ENCODE measurements at places on chromosomes 2 and 18. TPM values are rescaled to one million over a fixed set of nuclear protein-coding genes. Genes with fewer than 3 reads are reported as not detected.

DNA sequence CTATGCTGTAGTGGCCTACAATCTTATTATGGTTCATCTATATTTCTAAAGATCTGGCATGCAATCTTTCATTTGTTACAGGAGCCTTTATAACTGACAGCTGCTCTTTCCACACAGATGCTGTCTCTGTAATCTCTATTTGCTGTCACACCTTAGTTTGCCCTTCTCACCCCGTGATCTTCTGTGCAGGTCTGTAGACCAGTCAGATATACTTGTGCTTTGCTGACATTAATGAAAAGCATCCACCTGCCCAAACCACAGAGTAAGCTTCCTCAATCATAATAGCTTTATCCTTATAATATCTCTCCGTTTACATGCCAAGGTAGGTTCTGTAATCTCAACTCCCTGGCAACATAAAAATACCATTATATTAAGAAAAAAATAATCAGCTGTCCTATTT is 122.4 kb downstream of the GRB14 start:
- DNase-seq: no peak

Gene BCL11A
- 0.50 TPM for total RNA-seq

- no peak for DNase-seq
Observed at GRCh38 chr2:150809103-150809502, 321.6 kb upstream of the RND3 start.

GRCh38 chr2:2764001-2764355 is 432.9 kb upstream of the MYT1L start:
- DNase-seq: no peak

DNA sequence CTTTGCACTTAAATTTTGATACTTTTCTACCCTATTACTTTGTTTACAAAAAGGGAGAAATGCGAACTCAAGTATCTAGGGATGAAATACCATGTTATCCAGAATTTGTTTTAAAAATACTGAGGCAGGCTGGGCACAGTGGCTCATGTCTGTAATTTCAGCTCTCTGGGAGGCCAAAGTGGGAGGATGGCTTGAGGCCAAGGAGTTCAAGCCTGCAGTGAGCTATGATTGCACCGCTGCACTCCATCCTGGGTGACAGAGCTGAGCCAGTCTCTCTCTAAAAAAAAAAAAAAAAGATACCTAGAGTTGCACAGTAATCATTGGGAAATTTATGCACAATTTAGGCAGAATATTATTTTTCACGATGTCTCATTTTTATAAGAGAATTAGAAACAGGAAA is 12.4 kb upstream of the VAPA start:
- DNase-seq: no peak

- DNase-seq: no peak
Observed at GRCh38 chr18:44682871-44683221, 2.2 kb downstream of the SETBP1 start.

DNA sequence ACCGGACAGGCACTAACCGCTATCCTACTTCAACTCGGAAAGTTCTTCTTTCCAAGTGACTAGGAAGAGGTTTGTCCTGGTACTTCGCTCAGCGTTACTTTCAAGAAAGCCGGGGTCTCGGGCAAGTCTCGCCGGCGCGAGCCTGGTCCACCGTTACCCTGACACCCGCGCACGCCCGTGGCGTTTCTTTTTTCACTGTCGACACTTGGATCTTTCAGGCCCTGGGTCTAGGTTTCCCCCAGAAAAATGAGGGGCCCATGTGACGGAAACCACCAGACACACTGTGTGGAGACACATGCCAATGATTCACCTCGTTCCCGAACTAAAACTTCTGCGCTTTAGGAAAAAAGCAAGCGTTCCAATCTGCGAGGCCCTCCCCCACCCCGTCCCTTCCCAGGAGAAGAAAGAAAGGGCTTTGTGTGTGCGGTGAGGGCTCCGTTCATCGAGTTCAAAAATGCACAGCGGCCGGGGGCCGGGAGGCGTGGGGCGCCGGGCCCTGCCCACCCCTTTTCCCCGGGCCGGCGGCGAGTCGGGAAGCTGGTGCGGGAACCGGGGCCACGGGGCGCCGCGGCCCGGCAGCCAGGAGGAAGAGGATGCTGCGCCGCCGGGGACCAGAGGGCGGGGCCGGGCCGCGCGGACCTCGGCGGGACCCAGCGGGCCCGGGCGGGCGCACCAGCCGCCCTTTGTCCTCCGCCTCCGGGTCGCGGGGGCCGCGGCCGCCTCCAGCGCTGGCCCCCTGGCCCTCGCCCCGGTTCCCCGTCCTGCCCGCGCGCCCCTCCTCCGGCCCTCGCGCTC is 2.6 kb downstream of the ZNF521 start:
- DNase-seq: peak; percentile 43

Gene NTSR2
- not detected for total RNA-seq

DNA sequence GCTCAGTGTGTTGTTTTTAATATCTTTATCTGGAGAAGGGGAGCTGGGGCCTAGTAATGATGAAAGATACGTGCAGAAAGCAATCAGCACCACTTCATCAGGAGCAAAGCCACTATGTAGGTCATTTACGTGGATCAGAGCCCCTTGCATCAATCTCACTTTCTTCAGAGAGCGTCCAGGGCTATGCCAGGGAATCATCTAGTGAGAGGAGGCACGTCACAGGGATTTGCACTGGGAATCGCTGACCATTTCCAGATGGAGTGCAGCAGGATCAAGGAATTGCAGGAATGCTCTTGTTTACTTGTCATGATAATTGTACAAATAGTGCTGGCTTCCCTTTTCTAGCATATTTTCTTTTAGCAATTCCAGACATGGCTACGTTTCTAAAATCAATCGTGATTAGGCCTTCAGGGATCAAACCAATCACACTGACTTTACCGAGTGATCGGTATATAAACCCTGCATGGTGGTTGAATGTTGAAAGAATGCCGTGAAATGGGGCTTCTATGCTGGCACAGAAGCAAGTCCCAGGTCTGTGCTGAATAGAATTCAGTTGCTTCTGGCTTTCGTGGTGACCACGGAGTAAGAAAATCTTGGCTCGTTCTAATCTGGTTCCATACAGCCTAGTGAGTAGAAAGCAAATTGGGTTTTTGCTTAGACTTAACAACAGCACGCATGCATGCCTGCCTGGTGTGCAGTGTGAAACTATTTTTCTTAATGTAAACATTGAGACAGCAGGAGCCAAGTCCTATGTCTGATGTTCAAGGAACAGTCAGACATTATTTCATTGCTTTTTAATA is 122.8 kb downstream of the TMEM200C start:
- no peak for DNase-seq

Gene ASB18
- not detected for total RNA-seq

Gene PAIP2B
- 26.8 TPM for total RNA-seq

DNA sequence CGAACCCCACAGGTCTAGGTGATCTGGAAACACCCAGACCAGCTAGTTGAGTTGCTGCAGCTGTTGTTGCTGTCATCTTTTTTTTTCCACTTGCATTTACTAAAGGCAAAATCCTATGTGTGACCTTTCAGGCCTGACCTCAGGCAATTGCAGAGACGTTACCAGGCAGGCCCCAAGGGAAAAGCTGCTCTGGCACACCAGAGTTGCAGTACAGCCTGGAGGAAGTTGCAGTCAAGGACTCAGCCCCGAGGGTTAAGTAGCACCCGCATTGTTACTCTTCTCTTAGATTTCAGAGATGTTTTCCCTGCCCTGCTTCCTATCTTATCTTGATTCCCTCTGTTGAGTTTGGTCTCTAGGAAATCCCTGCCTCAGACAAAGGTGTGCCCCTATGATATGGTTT is 45.2 kb upstream of the SMAD2 start:
- no peak for DNase-seq

Gene BOK
- total RNA-seq: 95.8 TPM

DNA sequence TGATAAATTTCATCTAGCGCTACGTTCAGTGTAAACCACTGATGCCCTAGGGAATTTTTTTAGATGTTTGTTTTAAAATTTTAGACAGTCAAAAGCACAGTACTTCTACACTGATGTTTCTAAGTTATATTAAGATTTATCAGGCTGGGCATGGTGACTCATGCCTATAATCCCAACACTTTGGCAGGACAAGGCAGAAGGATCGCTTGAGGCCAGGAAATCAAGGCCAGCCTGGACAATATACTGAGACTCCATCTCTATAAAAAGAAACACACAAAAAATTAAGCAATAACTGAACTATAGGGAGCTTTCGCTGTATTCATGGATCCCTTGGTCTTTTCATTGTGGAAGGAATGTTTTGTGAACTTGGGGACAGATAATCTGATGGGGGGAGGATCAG is 50.6 kb upstream of the MAPRE2 start:
- no peak for DNase-seq

DNA sequence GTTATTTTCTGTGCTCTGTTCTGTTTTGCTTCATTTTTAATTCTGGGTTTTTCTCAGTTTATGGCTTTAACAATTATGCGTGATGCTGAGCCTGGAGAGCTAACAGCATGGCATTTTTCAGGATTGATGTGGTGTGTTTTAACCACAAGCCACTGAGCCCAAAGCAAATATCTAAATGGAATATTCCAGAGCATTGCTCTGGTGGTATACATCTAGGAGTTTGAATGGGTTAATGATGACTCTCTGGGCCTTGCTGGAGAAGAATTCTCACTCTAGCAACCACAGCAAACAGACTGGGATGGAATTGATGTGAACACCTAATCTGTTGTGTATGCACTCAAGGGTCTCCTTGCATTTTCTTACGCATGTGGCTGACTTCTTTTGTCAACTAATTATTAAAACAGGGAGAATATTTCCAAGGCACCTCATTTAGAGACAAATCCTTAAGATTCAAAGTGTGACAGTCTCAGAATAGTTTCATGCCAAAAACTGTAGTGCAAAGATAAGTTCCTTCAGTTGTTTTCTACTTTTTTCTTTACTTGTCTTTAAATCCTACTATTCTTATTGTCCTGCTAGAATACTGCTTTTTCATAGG is 164.0 kb downstream of the DTNA start:
- DNase-seq: no peak

- no peak for DNase-seq
Observed at GRCh38 chr2:223613017-223613950, 11.1 kb upstream of the SCG2 start.

- no peak for DNase-seq
Observed at GRCh38 chr2:2389215-2389614, 58.1 kb upstream of the MYT1L start.

DNA sequence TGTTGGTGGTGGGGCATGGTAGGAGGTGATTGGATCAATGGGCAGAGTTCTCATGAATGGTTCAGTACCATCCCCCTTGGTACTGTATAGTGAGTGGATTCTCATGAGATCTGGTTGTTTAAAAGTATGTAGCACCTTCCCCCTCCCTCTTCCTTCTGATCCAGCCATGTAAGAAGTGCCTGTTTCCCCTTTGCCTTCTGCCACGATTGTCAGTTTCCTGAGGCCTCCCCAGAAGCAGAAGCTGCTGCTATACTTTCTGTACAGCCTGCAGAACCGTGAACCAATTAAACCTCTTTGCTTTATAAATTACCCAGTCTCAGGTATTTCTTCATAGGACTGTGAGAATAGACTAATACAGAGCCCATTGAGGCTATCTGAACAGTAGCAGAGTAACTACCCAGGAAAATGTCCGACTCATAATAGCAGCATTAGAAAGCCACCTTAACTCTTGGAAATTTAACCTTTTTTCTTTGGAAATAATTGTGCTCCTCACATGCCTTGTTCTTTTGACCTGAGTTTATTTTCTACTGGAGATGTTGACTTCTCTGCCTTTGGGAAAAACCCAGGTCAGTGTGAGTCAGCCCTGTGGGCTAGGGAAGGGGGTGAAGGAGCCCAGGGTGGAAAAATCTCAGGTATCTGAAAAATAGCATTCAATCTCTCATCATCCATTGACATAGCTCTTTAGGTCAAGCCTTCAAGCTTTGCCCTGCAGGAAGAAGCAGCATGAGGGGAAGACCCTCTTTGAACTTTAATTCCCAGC is 18.1 kb downstream of the CYP1B1 start:
- no peak for DNase-seq

GRCh38 chr2:15686643-15687042 is 95.0 kb downstream of the DDX1 start:
- DNase-seq: no peak

Gene IL1A
- total RNA-seq: not detected

- no peak for DNase-seq
Observed at GRCh38 chr18:31303771-31304170, 14.2 kb upstream of the DSG1 start.

DNA sequence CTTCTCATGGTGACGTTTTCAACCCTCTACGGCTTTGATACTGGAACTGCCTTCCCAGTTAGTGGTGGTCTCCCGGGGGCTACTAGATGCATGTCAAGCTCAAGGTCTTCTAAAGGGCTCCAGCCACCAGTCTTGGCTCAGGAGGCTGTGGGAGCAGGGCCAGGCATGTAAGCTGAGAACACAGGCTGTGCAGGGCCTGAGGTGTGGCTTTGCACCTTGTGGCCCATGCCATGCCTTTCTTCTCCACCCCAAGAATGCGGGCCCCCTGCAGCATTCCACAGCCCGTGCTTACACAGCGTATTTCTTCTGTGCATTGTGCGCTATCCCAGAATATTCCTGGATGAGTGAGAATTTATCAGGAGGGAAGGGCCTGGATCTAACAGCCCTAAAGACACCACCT is 144.9 kb downstream of the SEPTIN10 start:
- DNase-seq: no peak

DNA sequence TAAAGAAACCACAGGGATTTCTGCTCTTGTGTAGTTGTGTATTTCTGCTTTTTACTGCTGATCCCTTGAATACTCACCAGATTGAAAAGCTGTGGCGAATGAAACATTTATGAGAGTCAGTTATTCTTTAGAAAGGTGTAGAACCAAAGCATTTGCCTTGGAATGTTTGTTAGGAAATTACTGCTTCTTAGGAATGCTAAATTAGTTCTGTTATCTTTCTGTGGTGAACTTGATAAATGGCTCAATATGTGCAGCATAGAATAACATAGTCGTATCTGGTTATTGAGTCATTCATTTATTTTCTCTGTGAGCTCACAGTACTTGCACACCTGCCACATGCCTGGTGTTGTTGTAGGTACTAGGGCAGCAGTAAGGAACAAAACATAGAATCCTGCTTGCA is 57.0 kb upstream of the FAM237A start:
- no peak for DNase-seq

GRCh38 chr18:79511671-79512301 is 116.1 kb downstream of the NFATC1 start:
- DNase-seq: peak; percentile 41

DNA sequence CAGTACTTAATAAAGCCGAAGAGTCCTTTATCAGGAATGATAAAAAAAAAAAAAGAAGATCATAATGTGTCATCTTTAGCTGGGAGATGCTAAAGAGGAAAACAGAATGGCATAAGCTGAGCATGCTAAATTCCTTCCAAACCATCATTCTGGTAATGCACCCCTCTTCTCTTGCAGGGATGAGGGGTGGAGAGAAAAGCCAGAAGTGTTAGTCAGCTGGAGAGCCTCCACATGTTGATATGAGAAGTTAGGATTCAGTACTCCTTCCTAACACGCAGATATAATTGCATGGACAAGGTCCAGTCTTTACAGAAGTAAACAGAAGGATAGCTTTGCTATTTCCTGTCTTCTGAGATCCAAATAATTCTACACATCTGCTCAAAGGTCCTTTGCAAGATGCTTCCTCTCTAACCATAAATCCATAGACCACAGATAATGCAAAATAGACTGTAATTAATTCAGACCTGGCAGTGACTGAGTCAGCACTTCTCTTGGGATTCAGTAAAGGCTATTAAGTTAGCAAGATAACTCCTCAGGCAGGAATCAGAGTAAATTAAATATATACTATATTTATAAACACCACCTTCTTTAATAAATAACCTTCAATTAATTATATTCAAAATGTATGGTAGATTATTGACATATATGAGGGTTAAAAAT is 930.0 kb upstream of the KLHL29 start:
- no peak for DNase-seq

Gene MC5R
- total RNA-seq: not detected
